ENCODE measurements at places on chromosomes 6 and 20. TPM values are rescaled to one million over a fixed set of nuclear protein-coding genes. Genes with fewer than 3 reads are reported as not detected.

KCNS1 gene
- total RNA-seq, result 0.65 TPM

BPIFB1 gene
- total RNA-seq, result not detected

MCHR2 gene
- not detected for total RNA-seq

TGM2 gene
- 325 TPM for total RNA-seq

PAQR8 gene
- 8.4 TPM for total RNA-seq

C20orf141 gene
- total RNA-seq, result not detected

TRIM31 gene
- not detected for total RNA-seq

MSH5 gene
- 7.1 TPM for total RNA-seq

IL17A gene
- not detected for total RNA-seq

PRL gene
- total RNA-seq, result not detected

DUSP15 gene
- total RNA-seq, result not detected

ETV7 gene
- total RNA-seq, result 1.4 TPM

OR2H2 gene
- total RNA-seq, result not detected

TRIM10 gene
- total RNA-seq, result not detected

ELOVL2 gene
- total RNA-seq, result not detected

RIMS1 gene
- 0.32 TPM for total RNA-seq

ZC3H12D gene
- not detected for total RNA-seq

MUC22 gene
- not detected for total RNA-seq

NOTCH4 gene
- total RNA-seq, result 52.3 TPM

PDYN gene
- total RNA-seq, result not detected

TBC1D22B gene
- 3.9 TPM for total RNA-seq

TTBK1 gene
- total RNA-seq, result 0.15 TPM
